ENCODE measurements at places on chromosomes 5 and 9.

GRCh38 chr5:149959406-149960236, 937 bp upstream of the SLC26A2 start:
- peak; percentile 52 for DNase-seq

DNA sequence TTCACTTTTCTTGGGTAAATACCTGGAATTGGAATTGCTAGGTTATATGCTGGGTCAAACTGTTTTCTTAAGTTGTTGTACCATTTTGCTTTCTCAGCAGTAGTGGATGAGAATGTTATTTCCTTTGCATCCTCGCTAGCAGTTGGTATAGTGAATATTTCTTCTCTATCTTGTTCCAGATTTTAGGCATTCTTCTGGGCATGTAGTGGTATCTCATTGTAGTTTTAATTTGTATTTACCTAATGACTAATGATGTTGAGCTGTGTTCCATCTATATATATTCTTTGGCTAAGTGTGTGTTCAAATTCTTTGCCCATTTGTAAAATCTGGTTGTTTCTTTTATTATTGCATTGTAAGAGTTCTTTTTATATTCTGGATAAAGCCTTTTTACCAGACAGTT, 333.3 kb downstream of the MAT2B start:
- DNase-seq: no peak

GRCh38 chr5:142605611-142606010, 80.3 kb downstream of the FGF1 start:
- no peak for DNase-seq

- DNase-seq: no peak
Measured at GRCh38 chr5:150339165-150339564, 18.3 kb upstream of the TCOF1 start.

DNA sequence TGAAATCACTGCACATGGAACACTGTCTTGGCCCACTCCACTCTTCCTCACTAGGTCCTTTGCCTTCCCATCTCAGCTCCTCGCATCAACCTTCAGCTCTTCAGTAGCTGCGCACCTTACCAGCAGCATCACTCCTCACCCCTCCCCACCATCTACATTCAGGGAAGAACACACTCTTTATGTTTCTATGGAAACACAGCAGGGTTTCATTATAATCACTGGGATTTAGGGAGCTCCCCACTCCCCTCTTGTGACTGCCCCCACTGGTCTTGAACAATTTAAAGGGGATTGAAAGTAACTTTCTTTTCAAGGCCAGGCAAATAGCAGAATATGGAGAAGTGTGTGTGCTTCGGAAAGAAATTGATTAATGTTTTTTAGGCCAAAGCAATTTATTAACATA, 111.2 kb downstream of the INSYN2B start:
- no peak for DNase-seq

DNA sequence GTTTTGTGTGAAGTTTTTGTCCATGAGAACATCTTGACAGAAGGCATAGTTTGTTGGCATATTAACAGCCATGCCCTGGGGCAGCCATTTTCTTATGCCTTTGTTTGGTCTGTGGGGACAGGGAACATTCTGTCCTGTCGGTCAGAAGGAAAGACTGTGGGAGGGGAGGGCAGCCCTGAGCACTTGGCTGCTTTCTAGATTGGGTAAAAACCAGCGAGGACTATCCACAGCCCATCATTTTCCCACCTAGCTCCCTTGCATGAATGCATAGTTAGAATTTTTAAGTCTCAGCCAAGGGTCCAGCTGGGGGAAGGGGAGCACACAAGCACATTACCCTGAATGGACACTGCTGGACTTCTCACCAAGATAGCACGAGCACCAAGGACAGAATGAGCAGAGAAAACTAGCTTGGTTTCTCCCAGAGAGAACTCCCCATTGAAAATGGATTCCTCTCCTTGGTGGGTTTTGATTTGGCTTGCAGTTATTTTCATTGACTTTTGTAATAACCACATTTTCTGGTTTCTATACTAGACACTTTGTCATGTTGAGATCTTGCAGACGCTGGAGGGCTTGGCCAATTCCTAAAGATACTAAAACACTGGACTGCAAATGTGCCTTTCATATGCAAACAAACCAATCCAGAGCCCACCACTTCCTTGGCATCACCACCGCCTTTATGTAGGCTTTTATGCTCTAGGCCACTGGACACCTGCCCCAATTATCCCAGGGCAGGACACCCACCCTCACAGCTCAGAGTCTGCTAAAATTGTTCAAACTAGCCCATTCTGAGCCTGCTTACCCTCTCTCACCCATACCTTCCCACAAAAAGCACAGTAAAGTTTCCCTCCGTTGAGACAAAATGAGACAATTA, 129.9 kb downstream of the BOD1 start:
- DNase-seq: no peak

GRCh38 chr5:95850391-95850894, 27.9 kb upstream of the GLRX start:
- DNase-seq: no peak
